ENCODE measurements at places on chromosomes 6 and 20. TPM values are rescaled to one million over a fixed set of nuclear protein-coding genes. Genes with fewer than 3 reads are reported as not detected.

ELOVL4 gene
- total RNA-seq, result 1.4 TPM

CPNE5 gene
- total RNA-seq, result 3.6 TPM

TP53RK gene
- total RNA-seq, result 13.5 TPM

KCNK17 gene
- total RNA-seq, result not detected

ARMH2 gene
- not detected for total RNA-seq

SLC22A2 gene
- total RNA-seq, result not detected

C6orf58 gene
- 0.55 TPM for total RNA-seq

PI3 gene
- 1.7 TPM for total RNA-seq

FLRT3 gene
- total RNA-seq, result 77.7 TPM

LINC00237 gene
- not detected for total RNA-seq

PAK5 gene
- 0.13 TPM for total RNA-seq

PBOV1 gene
- not detected for total RNA-seq

ZNF337 gene
- 32.3 TPM for total RNA-seq

MCHR2 gene
- total RNA-seq, result not detected

FILIP1 gene
- 11.3 TPM for total RNA-seq

CTAGE9 gene
- not detected for total RNA-seq

ZNF165 gene
- 1.6 TPM for total RNA-seq

SLCO4A1 gene
- total RNA-seq, result 33.2 TPM

CDH22 gene
- 0.23 TPM for total RNA-seq

SMAP1 gene
- 21.9 TPM for total RNA-seq

KCNQ5 gene
- 1.8 TPM for total RNA-seq

ACTL10 gene
- 3.6 TPM for total RNA-seq

EYA4 gene
- 4.1 TPM for total RNA-seq

OR2H2 gene
- total RNA-seq, result not detected

HLA-DPB1 gene
- 82.5 TPM for total RNA-seq

LHFPL5 gene
- total RNA-seq, result not detected

Data from ureter (tissue), 1 donor.